NCI-H524 treated with DMSO at 0.1 percent for 48 hours (cell line): ENCODE measurements at places on chromosomes 12 and 14.

GRCh38 chr12:31578632-31579031, 12.3 kb downstream of the DENND5B start:
- DNase-seq, result no peak

DNA sequence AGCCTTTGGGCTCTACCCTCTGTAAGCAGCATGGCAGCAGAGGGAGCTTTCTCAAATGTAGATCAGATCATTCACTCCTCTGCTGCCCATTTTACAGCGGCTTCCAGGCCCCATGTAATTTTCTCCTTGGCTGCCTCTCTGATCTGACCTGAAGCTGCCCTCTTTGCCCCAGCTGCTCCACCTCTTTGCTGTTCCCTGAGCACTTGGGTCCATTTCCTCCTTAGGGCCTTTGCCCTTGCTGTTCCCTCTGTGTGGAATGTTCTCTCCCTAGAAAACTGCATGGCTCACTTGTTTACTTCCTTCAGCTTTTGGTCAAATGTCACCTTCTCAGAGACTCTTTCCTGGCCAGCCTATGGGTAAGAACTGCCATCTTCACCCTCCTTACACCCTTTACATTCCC, 37.2 kb downstream of the SMOC1 start:
- no peak for DNase-seq

DNA sequence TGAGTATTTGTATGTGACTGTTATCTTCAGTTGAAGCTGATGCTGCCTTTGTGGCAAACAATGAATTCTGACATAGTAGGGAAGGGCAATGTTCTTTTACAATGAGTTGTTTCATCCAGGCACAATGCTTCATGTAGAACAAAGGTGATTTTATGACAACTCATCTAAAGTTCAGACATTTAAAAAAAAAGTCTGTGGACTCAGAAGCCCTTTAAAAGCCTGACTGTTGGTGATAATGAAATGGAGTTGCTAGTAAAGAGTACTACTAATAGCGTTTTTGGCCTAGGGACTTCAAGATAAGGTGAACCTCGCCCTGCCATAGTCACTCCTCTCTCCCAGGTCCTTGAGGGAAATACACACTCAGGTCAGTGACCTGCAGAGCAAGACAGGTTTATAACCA, 105.1 kb downstream of the AKAP6 start:
- no peak for DNase-seq

DNA sequence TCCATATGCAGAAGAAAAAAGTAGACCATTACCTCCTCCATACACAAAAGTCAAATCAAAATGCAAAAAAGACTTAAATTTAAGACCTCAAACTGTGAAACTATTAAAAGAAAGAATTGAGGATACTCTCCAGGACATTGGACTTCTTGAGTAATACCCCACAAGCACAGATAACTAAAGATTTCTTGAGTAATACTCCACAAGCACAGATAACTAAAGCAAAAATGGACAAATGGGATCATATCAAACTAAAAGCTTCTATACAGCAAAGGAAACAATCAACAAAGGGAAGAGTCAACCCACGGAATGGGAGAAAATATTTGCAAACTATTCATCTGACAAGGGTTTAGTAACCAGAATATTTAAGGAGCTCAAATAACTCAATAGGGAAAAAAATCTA, 427.9 kb downstream of the CCDC91 start:
- DNase-seq, result no peak

- DNase-seq, result no peak
These were observed 17.9 kb upstream of the ALDH2 start for GRCh38 chr12:111748867-111749266.

DNA sequence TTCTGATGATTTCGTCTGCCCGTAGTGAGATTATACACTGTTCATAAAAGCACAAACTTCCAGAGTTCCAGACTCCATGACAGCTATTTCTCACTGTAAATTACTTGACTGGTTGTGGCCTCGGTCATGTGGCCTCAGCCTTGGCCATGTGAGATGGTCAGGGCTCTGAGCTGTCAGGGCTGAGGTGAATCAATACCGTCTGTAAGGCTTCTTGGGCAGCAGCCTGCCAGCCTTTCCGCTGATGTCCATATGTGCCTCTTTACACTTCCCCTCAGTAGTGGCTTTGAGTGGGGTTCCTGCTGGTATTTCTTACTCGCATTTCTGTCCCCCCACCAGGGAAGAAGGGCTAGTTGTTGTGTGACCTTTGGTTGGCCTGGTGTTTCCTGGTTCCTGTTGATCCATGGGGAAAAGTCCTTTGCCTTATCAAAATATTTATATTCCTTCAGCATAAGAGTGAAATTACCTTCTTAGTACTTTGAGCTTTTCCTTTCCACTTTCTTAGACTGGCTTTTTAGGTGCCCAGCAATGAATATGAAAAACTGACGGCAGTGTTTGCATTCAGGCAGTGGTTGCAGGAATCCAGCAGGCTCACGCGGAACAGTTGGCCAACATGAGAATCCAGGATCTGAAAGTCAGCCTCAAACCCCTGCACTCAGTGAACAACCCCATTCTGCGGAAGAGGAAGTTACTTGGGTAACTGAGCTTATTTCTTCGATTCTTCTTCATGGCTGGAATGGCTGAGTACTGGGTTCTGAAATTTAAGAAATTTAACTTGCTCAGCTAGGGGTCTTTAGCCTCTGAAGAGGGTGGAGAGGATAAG, 46.1 kb downstream of the MAPKAPK5 start:
- DNase-seq, result no peak

DNA sequence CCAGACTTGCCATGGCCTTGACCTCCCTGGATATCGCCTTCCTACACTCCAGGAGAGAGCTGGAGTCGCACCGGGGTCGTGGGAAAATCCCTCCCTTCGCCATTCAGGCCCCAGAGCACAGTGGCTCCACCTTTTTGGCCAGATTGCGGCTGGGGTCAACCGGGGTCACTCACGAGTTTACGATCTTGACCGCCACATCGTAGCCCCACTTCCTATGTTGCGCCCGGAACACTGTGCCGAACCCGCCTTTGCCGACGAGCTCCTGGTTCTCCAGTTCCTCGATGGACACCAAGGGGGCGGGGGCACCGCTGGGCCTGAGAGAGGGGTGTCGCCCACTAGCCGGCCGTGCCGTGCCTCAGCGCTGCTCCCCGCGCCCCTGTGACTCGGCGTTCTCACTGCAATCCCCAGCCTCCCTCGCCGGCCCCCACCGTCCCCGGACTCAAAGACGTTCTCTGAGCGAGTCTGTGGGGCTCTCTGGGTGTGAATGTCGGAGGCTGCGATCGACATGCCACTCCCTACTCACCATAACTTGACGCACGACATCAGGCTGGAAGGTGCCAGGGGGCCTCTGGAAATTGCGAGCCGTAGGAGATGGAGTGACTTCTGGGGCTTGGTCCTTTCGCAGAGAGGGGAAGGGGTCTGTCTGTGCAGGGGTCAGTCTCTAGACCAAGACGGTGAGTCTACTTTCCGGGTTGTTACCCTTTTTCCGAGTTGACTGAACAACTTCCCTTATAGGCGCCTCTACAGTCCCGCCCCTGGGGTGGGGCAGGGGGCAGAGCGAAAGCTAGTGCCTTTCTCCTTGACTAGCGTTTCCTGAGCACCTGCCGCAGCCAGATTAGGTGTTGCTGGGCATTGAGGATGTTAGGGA, at the start of gene RIPK3:
RIPK3 (minus strand) TSS at position 708 of the 868 bp plus-strand sequence; CDS start at position 543, 165 bp downstream.
- no peak for DNase-seq

DNA sequence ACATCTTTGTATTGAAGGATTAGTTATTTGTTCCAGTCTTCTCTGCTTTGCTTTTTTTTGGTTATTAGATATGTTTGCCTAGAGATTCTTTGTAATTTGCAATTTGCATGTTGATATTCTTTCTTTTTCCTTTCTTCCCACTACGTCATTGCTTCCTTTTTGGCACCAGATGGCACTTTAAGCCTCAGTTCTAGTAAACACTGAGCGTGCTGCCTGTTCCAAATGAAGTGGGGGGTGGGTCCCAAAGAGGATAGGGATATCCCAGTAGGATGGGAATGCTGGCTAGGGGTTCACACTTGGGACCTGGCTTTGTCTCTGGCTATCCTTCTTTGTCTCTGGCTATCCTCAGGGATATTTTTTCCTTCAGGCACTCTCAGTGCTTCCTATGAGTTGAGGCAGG, 17.0 kb downstream of the EAPP start:
- no peak for DNase-seq

DNA sequence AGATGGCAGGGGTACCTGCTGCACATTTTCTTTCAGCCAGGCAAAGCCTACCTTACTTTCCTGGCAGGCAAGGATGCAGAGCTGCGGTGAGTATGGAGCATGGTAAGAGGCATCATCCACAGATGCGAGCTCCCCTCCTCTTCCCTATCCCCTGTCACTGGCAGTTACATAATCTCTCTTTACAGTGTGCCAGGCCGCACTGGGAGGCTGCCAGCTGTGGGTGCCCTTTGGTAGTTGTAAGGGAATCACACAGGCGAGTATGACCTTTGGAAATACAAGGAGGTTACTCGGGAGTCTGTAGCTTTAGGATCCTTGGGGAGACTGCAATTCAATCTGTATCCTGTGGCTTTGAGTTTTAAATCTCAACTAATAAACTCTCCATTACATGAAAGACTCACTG, 132.5 kb downstream of the KTN1 start:
- DNase-seq, result no peak

DNA sequence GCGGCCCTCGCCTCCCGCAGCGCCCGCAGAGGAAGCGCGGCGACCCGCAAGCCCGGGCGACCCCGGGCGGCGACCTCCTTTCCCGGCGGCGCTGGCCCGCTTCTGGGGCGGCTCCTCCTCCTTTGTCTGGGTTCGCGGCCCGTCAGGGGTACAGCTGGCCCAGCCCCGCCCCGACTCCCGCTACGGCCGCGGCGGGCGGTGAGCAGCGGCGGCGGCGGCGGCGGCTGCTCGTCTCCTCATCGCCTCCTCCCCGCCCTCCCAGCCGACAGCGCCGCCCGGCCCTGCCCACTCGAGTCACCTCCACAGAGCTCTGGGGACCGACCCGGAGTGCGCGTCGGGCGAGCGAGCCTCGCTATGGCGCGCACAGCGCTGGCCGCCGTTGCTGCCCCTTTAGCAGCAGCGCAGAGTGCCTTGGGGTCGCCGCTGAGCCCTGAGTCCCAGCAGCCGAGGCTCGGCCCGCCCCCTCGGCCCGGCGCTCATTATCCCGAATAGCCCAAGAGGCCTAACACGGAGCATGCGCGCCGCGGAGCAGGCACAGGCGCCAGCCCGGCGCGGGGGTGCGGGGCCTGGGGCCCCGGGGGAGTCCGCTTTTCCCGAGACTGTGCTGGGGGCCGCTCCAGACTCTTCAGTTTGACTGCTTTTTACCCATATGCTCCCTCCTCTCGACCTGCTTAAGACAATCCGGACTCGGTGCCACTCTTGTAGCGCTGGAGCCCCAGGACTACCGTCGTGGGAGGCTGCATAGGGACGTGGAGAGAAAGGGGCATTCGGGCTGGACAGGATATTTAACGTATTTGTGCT, at the start of gene SOS2:
SOS2 (minus strand) TSS at position 104 of the 801 bp plus-strand sequence. CDS start 295 bp downstream, outside the sequence.
- peak; percentile 79 for DNase-seq

GRCh38 chr12:6494258-6494743, 399 bp downstream of the NCAPD2 start:
- no peak for DNase-seq

DNA sequence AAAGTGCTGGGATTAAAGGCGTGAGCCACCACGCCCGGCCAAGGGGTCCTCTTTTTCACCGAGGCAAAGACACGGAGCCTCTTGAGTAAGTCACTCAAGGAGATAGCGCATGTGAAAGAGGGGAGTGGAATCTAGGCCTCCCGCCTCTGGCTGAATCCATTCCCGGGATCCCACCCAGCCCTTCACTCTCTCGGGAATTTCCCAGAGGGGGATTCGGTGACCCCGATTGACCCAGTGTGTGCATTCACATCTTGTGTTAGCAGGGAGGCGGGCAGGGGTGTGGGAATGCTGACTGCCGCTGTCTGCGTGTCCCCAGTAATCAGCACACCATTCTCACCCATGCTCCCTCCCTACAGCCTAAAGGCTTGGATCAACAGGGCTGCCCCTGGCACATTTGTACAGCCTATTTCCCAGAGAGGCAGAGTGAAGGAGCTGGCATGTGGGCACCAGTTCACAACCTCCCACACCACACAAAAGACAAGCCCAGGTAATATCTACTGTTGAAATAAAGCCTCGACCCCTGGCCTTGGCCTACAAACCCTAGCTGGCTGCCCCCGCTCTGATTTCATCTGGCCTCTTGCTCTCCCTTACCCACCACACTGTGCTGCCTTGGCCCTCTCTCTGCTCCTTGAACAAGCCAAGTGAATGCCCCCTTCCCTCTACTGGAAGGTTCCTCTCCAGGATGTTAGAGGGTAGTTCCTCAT, 1.3 kb upstream of the LTBP2 start:
- DNase-seq, result no peak

DNA sequence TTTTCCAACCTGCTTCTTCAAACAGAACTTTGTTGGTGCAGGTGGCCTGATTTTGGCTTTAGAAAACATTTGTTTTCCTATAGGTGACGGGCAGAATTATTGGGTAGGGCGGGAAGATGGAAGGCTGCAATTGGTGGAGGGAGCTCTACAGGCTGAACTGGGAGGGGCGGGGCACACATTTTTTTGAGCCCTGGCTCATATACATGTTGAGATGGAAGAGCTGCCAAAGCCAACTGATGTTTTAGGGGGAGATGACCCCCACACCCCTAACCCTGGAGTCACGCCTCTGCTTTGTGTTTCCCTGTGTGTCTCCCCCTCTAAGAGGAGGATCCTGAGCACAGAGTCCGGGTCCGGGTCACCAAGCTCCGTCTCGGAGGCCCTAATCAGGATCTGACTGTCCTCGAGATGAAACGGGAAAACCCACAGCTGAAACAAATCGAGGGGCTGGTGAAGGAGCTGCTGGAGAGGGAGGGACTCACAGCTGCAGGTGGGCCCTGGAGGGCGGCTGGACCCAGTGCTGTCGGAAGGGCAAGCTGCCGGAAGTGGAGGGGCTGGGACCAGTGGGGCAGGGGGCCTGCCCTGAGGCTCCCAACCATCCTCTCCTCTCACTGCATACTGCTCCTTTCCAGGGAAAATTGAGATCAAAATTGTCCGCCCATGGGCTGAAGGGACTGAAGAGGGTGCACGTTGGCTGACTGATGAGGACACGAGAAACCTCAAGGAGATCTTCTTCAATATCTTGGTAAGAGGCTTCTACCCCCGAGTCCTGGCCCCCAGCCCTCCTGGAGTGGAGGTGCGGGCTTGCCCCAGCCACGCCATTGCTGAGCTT, 18.6 kb downstream of the AGAP2 start:
- DNase-seq, result no peak

DNA sequence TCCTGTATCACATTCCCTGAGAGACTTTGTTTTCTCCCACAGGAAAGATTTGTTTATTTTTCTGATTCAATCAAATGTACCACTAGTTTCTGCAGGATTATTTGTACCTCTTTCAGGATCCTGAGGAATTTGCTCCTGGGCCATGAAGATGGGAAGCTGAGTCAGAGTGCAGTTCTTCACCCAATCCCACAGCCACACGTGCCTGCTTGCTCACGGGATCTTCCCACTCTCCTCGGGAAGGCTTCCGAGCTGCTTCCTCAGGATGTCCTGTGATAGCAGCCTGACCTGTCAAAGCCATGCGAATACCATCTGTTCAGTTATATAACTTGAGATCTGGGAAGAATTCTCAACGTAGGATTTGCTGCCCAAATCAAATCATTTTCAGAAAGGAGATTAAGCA, 41.8 kb upstream of the HIF1A start:
- peak; percentile 58 for DNase-seq

- DNase-seq, result no peak
These were observed 197.7 kb upstream of the SLC16A7 start for GRCh38 chr12:59398164-59398563.
